ENCODE measurements at places on chromosomes 5 and 9.

DNA sequence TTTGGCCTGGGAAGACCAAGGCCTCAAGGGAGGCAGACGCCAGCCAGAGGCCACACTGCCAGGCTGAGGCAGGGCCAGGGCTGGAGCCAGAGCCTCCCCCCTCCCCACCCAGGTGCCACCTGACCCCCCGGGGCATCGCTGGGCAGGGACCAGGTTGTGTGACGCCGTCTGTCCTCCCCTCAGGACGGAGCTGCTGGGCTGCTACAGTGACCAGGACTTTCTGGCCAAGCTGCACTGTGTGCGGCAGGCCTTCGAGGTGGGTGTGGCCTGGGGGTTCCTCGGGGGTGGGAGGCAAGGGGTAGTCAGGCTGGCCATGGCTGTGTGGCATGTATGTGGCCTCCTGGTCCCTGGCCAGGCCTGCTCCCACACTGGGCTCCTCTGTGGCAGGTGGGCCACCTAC is 17.9 kb upstream of the DOLPP1 start:
- no peak for DNase-seq

- DNase-seq: no peak
Observed at GRCh38 chr5:138111937-138112336, 27.3 kb downstream of the NME5 start.

GRCh38 chr9:25678147-25678666 is at the start of gene TUSC1:
Gene TUSC1 (minus strand): TSS chr9:25678444. CDS start chr9:25678312, 132 bp downstream.
- DNase-seq: no peak

DNA sequence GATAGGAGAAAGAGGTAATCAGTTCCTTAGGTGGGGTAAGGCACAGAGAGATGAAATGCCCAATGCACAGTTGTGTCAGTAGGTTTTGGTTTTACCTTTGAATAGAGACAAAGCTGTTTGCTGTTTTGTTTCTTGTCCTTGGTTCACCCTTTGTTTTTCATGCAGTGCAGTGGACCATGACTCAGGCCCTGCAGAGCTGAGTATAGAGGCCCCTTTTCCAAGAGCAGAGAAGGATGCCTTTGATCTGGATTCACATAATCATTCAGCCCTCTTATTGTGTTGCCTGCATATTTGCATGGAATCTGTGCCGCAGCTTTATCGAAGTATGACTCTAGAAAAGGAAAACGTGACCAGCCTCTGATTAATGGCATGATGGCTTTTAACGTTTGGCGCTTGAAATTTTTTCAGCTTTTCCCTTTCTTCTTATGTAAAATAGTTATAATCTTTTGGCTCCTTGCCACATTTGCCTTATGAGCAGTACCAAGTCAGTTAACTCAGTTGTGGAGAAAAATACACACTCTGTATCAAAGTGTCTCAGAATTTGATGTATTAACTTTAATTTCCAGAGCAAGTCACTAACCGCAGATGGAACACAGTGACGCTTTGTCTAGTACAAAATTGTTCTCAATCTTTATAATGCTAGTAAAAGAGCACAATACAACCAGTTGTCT is 197.6 kb downstream of the KDM4C start:
- no peak for DNase-seq

DNA sequence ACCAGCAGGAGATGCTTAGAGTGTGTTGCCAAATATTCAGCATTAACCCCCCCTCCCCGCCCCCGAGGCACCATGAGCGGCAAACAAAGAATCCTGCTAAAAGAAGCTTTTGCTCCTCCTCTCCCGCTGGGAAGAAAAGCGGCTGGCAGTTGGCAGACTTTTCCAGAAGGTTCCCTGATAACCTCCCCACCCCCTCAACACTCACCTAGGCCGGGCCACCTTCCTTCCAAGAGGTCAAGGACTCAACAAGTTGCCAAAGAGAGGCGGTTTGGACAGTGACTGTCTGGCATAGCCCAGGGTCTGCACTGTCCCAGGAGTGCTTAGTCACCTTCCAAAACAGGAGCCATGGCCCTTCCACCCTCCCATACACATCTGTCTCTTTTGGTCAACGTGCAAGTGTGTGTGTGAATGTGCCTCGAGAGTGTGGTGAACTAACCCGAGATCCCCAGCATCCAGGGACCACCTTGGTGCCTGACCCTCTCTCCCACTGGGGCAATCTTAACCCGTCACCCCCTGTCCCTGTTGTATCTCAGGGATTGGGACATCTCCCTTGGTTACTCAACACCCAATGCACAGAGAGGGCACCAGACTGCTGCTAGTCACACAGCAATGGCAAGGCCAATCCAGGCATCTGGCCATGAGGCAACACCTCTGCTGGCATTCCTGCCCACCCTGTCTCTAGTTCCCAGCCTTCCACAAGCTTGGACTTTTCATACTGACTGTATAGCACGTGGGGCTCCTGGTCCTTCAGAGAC is 18.9 kb downstream of the CAMK2A start:
- DNase-seq: no peak

- DNase-seq: no peak
Observed at GRCh38 chr5:81147886-81148571, 85.1 kb upstream of the CKMT2 start.

DNA sequence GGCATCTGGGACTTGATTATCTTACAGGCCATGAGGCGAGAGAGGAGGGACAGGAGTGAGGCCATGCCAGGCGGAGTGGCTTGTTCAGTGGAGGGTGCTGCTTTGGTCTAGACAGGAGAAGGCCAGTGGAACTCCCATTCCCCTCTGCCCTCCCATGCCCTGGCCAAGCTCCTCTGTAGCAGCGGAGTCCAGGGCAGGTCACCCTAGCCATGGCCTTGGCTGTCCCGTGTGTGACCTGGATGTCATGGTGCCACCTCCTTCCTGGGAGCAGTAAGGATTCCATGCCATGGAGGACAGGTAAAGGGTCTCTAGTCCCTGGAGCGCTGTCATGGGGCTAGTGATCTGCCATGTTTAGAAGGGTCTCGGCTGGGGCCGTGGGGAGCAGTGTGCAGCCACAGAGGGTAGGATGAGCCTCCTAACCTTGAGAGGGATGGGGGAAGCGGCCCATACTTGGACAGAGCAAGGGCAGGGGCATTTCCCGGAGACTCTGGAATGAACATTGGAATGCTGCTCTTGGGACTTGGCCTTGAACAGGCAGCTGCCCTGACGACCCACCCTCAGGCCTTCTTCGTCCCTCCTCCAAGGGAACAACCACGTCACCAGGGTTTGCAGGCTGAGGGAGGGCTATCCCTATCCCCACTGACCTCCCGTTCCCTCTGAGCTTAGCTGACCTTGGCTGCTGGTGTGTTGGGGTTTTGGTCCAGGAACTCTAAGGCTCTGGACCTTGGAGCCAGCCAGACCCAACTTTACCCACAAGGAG is 100.4 kb downstream of the DAB2IP start:
- no peak for DNase-seq

DNA sequence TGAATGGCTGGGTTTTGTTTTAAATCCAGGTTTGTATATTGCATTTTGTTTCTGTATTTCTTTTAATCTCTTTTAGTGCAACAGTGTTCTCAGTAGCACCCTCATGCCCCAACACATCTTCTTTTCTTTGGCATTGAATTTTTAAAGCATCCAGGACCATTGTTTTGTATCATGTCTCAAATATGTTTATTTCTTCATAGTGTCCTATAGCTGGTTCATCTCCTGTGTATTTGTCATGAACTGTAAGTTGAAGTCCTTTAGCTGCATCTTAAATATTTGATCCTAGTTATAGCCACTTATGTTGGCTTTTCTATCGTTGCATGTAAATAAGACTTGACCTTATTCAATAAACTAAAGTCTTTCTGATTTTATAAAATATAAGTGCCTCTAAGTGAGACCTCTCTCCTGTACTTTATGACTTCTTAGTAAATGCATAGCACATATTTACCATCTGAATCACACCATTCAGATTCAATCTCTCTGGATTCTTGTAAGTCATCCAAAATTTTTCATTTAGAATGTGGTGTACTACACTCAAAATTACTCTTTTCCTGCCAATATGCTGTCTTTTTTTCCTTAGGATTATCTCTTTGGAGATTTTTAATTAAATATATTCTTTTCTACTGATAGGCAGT is 21.0 kb upstream of the ERCC6L2 start:
- DNase-seq: no peak
